ENCODE measurements at places on chromosomes 2 and 18.

DNA sequence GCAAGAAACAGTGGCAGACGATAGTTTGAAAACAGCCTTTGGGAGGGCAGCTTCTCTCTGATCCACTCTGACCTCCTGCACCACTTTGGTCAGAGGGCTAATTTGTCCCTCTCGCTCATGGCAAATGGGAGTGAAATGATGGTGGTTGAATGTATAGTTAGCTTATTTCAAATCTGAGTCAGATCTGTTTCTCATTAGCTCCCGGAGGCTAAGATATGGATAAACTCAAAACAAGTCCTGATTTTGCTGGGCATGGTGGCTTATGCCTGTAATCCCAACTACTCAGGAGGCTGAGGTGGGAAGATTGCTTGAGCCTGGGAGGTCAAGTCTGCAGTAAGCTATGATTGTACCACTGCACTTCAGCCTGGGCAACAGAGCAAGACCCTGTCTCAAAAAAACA, 145.0 kb downstream of the ALK start:
- no peak for DNase-seq

DNA sequence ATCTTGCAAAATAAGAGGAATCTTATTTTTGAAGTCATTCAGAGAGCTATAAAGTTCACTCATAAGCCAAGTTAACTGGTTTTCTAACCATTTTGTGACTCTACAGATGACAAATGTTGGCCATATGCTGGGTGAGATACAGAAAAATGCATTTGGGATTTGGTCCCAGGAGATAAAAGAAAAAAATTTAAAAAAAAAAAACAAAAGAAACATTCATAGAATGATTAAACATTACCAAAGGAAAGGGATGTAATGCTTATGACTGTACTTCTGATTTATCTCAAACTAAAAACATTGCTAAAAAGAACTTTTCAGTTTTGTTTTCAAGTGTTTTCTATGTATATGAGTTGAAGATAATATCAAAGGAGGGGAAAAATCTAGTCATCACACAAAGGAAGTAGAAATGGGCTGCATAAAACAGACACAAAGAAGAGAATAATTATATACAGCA, 43.1 kb downstream of the PELI1 start:
- no peak for DNase-seq

GRCh38 chr18:56139372-56139771, 499.0 kb downstream of the TXNL1 start:
- no peak for DNase-seq

DNA sequence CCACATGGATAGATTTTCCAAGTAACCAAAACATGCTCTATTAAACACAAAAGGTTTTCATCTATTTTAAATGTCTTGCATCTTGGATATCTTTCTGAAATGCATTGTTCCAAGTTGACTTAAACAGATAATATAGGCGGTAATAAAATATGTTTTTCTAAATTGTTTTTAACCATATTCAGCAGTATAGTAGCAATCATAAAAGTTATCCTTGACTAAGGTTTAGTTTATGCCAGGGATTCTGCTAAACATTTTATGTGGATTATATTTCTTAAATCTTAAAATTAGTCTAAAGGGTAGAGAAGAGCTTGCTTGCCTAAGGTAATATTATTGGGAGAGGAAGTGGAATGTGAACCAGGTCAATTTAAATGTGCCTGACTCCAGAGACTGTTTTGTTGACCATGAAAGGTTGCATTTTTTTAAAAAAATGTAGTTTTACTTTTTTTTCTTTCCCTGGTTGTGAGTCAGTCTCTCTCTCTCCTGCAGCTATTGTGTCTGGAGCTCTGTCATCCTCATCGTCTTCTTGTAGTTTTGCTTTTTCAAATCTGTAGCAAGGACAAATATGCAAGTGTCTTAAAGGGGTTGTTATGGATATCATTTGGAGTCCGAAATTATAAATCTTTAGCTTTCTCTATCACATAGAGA, 309.1 kb upstream of the COL3A1 start:
- no peak for DNase-seq

DNA sequence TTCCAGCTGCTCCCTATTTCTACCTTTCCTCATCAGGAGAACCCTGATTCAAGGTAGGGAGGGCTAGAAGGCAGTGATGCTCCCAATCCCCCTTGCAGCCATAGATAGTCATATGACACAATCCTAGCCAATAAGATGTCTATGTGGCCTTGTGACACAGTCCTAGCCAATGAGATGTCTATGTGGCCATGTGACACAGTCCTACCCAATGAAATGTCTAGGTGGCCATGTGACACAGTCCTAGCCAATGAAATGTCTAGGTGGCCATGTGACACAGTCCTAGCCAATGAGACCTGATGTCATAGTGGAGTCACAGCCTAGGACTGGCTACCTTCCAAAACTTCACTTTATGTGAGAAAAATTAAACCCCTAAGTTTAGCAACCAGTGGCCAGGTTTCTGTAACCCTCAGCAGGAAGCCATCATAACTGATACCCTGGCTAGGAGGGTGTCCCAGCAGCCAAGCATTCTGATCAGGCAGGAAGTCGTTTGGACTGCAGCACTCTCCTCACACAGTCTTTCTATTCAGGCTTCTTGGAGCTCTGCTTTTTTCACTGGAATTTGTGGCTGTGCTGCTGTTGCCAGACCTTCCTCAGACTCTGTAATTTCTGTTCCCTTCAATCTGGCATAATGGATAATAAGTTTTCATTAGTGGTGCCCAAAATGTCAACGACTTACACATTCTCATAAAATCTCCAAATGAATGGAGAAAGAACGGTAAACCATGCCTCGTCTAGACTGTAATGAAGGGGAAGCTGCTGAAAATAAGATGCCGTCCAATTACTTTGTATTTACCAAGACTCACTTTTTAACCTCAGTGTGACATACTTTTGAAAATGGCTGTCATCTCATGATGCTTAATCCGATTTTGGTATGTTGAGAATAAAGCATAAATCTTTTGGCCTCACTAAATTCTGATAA, 165.0 kb upstream of the NCKAP5 start:
- no peak for DNase-seq

GRCh38 chr2:219155054-219155644, 5.5 kb downstream of the NHEJ1 start:
- DNase-seq: peak; percentile 89

- DNase-seq: peak; percentile 55
Observed at GRCh38 chr18:68448736-68449135, 266.2 kb downstream of the TMX3 start.

DNA sequence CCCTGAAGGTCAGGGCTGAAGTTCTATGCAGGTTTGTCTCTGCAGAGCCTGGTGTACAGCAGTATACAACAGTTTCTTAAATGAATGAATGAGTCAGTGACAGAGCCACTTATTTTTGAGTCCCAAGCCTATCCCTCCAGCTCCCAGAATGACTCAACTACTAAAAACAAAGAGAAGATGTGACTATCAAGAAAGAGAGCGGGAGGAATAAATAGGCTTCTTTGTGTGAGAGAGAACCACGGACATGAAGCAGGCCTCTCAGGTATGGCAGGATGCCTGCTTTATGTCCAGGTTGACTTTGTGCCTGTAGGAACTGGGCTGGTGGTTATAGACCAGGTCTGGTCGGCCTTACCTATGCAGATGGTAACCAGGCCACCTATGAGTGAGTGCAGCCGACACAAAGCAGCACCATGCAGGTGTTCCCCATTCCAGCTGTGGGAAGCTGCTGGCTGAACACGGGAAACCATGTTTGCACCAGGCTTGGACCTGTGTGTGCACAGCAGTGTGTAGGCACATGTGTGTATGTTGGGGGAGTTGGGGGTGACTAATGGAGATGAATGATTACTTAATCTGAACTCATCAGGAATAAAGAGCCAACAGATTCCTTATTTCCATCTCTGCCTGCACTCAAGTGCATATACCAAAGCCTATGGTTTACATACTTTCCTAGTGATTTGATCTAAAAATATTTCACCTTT, 171.0 kb downstream of the OSR1 start:
- DNase-seq: peak; percentile 80

DNA sequence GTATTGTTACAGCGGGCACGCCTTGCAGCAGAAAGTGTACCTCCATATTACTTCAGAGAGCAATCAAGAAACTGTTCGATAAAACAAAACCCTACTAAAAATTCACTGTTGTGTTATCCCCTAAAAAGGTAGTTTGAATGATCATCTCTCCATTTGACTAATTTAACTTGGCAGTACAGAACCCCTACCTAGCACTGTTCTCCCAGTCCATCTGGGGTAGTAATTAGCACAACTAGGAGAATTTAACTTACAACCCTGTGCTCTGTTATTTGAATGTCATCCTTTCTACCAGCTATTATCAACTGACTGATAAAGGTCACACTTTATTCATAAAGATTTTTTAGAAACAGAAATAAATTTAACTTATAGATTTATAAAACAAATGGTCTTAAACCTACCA, 121.2 kb downstream of the EPB41L3 start:
- no peak for DNase-seq

DNA sequence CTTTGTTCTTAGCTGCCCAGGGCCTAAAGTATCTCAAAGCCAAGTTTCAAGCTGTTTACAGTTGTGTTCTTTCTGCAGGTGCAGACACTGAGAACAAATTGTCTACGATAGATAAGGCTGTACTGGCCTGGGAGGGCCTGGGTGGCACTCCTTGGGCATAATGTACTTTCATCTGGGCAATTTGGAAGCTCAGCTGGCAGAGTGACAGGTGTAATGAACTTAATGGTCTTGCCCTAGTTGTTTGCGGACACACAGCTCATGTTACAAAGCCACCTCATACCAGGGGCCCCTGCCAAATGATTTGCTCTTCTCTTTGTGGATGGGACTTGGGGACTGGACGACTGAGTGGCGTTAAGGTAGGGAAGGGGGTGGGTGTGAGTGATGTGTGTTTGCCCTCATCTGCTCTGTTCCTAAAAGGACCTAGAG, 4.3 kb downstream of the LDLRAD4 start:
- peak; percentile 23 for DNase-seq

- DNase-seq: no peak
Observed at GRCh38 chr2:208783184-208783583, 376.6 kb downstream of the PTH2R start.

DNA sequence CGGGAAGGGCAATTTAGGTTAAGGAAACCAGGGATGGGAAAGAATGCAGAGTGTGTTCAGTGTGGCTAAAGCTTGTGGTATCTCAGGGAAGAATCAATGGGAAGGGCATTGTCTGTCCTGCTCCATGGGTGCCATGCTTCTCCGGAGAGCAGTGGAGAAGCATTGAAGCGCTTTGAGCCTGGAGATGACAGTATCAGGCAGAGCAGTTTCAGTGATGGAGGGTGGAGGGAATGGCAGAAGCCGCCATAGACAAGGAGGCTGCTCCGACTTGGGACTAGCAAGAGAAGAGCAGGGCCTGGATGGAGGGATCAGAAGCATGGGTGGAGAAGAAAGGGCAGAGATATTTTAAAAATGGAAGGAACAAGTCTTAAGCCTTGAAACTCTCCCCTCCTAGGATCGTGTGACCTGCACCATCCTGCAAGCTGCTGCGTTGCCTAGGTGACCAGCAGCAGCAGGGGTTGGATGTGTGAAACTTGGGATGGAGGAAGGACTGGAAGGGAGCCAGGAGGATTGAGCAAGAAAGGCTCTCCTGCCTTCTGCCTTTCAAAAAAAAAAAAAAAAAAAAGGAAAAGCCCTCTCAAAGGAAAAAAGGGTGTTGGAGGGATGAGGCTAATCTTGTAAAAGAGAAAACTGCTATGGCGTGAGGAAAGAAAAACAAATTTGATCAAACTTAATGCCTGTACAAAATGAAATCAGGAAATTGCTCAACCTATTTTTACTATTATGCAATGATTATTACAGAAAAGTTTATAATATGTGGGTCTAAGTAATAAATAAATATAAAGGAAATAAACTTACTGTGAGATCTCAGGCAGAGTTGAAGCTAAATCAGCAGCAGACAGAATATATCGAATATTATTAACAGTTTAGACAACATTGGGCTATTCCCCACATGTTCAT, 493.8 kb upstream of the NRP2 start:
- no peak for DNase-seq

DNA sequence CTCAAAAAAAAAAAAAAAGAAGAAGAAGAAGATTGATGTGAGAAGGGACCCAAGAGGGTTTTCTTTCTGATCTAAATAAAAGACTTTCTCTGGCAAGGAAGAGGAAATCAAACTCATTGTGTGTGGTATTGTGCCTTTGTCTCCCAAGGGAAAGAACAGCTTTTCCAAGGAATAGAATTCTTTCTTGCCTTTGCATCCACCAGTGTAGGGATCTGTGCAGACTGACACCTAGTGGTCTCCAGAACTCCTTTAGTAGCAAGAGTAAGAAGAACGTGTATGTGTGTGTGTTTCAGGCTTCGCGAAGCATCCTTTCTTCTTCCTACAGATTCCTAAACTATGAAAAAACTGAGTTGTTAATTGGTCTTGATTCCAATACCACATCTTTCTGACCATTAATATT, 33.5 kb upstream of the CRIM1 start:
- DNase-seq: peak; percentile 51

DNA sequence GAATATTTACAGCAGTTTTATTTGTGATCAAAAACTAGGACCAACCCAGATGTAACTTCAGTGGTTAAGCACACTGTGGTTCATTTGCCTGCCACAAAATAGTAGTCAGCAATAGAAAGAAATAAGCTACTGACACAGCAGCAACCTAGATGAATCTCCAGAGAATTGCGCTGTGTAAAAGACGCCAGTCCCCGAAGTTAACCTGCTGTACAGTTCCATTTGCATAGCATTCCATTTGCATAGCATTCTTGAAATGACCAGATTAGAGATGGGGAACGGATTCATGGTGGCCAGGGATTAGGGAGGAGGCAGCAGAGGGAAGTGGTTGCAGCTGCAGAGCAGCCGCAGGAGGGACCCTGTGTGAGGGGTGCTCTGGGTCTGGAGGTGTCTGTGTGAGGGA, 39.3 kb upstream of the NFATC1 start:
- no peak for DNase-seq

DNA sequence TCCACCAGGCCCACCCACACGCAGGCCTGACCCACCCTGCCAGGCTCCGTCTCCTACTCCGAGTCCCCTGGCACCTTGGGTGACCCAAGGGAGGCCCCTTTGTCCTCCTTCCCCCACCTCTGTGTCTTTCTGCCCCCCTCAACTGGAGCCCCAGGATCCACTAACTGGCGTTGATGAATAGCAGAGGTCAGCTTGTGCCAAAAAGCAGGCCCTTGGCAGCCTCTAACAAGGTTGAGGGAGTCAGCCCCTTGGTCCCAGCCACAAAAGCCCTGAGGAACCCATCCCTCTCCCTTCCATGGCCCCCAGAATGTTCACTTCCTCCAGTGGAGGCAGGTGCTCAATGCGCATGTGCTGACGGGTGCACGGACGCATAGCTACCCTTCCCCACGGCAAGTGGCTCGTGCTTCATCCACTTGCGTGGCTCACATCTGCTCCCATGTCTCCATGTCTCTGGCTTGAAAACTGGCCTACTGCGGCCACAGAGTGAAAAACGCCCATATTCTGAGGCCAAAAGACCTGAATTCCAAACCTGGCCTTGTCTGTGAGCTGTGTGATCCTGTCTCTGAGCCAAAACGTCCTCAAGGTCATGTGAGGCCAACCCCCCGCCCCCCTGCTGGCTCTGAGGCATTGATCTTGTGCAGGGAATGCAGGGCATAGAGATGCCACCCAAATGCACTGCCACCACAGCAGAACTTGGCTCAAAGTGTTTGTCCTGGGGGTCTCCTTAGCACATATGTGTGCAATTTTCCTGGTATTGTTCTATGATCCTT, 19.0 kb upstream of the PTMA start:
- no peak for DNase-seq

- peak; percentile 41 for DNase-seq
Observed at GRCh38 chr18:3262234-3263131, 550 bp downstream of the MYL12B start.

- peak; percentile 40 for DNase-seq
Observed at GRCh38 chr2:222797261-222797660, 63.6 kb upstream of the ACSL3 start.

- DNase-seq: no peak
Observed at GRCh38 chr18:76932026-76932819, 109.9 kb downstream of the ZNF236 start.

All from PC-3 (cell line).